ENCODE measurements at places on chromosomes 13 and 19. TPM values are rescaled to one million over a fixed set of nuclear protein-coding genes. Genes with fewer than 3 reads are reported as not detected.

CAMSAP3 gene
- not detected for total RNA-seq

ZNF177 gene
- total RNA-seq, result not detected

KIR2DL3 gene
- total RNA-seq, result not detected

- no peak for DNase-seq
Measured at GRCh38 chr19:15631817-15632216, 8.9 kb upstream of the CYP4F3 start.

DNA sequence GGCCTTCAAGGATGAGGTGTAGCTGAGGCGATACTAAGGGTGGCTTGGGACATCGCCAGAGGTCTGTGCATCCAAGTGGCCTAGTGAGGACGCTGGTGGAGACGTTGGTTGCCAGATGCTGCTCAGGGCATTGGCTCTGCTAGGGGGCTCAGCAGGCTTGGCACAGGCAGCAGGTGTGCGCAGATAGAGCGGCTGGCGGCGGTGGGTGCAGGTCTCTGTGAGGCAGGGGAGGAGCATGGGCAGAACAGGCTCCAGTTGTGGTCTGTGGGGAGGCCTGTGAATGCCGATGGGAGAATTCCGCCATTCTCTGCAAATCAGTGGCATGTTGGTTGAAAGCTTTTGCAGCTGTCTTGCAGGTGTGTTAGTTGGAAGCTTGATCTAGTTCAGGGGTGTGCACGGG is 21.2 kb downstream of the PRAM1 start:
- no peak for DNase-seq

DNA sequence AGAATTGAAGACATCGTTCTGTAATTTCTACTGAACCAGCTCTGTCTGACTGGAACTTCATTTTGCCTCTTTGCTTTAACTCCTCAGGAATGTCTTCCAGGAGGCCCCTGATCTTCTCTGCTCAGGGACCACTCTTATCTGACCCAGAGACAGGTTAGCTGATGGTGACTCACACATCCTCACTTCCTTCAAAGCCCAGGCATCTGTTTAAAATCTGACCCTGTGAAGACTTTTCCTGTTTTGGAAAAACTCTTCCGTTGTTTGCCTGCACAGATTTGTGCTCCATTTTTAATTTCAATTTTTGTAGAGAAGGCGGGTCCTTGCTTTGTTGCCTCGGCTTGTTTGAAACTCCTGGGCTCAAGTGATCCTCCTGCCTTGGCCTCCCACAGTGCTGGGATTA is 1.6 kb downstream of the ARL11 start:
- peak; percentile 54 for DNase-seq

DNA sequence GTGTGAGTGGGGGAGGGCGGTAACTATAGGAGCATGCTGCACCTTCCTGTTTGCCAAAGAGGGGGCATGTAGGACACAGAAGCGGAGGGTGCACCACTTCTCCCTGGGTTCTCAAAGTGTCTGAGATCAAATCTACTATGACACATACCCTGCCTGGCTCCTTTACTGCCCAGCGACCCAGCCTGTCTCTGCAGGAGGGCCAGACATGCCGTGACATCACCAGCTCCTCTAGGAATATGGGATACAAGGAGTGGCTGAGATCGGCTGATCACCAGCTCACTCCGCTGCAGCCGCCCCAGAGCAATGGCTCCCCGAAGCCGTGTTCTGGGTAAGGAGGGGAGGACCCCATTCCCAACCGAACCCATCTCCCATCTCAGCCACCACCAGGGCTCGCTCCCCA is 16.4 kb upstream of the IGFL1 start:
- peak; percentile 13 for DNase-seq
